NCI-H1436 treated with DMSO at 0.1 percent for 48 hours (cell line): ENCODE measurements at places on chromosomes 2 and 18.

- DNase-seq: no peak
Measured at GRCh38 chr2:157572725-157573124, 55.9 kb downstream of the ACVR1C start.

- DNase-seq: no peak
Measured at GRCh38 chr2:12071318-12071717, 324.9 kb downstream of the LPIN1 start.

DNA sequence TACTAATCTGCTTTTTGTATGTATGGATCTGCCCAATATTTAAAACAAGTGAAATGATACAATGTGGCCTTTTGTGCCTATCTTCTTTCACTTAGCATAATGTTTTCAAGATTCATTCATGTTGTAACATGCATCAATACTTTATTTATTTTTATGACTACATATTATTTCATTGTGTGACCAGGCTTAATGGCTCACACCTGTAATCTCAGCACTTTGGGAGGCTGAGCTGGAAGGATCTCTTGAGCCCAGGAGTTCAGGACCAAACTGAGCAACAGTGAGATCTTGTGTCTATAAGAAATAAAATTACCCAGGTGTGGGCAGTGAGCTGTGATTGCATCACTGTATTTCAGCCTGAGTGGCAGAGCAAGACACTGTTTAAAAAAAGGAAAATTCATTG, 33.2 kb downstream of the SPOPL start:
- no peak for DNase-seq

DNA sequence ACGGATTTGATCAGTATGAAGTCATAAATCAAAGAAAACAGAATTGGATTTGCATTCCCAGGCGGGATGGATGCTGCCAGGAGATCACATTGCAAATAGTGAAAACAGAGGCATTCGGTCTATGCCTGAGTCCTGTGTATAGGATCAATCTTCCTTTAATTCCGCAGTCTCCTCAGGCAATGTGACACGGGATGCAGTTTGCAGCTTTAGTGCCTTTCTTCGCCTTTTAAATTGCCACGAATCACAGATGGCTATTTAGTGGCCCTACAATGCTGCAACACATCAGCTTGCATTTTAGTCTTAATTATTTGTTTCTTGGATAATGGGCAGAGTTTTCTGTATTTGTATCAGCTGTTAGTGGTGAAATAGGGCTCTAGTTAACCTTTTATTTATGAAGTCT, 6.8 kb downstream of the ADCYAP1 start:
- DNase-seq: no peak

DNA sequence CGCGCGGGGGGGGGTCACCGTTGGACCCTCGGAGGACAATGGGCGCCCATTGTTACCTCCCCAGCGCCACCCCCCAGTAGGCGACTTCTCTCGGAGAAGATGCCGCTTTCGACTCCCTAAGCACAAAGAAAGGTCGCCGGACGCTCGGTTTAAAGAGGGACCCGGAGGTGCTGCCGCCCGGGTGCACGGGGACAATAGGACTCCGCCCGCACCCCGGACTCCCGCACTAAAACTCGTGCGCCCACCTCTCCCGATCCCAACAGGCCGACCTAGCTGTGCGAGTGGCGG, 318 bp upstream of the CDC42EP3 start:
- DNase-seq: no peak

- no peak for DNase-seq
Measured at GRCh38 chr2:76019128-76019527, 308.4 kb upstream of the GCFC2 start.

DNA sequence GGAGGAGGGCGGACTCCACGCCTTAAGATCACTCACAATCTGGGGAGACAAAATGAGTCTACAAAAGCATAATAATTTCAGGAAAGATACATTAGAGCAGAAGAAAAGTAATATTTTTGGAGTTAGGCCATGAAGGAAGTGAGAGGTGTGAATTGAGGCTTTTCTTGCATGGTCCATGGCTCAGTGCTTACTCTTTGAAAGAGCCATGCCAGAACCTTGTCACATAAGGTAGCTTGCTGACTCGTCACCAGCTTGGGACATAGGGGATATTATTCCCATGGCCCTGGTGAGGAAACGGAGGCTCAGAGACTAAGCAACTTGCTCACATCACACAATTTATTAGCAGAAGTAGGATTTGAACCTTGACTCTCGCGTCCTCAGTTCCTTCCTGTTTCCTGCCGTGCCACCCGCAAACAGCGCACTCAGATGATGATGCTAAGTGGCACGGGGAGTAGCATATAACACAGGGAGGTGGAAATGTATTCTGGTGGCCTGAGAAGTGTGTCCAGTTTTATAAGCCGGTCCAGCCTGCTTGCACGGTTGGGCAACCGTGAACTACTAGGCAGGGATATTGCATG, 312.2 kb upstream of the EPAS1 start:
- DNase-seq: no peak

DNA sequence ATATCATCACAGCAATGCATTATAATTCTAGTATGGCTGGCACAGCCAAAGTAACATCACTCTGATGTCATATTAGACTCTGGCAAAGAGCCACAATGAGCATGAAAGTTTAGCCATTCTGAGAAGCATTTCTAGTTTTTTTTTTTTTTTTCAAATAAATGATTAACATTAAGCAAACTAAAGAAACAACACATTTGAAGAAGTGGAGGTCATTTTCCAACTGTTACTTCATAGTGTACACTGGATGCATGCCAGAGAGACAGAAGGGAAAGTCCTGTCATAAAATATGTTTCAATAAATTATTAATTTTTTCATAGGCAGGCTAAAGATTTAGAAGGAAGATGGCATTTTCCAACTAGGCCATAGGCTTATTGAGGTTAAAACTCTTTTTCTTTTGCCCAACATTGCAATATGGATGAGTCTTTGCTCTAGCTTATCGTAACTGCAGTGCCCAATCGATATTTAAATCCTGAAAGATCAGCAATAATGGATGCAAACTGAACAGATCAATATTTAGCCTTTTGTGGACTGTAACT, 1630.4 kb upstream of the ACVR2A start:
- no peak for DNase-seq

GRCh38 chr18:73677450-73677849, 470.2 kb downstream of the FBXO15 start:
- no peak for DNase-seq

GRCh38 chr18:4101009-4101408, 354.1 kb downstream of the DLGAP1 start:
- no peak for DNase-seq

DNA sequence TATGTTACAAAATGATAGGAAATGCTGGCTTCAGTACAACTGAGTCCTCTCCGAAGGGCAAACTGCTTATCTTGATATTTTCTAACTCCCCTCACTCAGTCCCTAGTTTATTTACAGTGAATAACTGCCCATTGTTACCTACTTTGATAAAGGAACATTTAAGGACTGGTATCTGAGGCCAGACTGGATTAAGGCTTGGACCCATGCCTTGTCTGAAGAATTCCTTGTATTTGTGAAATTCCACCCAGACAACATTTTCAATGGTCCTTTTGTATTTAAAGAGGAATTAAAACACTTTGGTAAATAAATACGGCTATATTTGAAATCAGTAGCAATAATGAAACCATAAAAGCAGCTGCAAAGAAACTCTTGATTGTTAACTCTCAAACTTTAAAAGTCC, 58.3 kb downstream of the PELI1 start:
- DNase-seq: no peak

- no peak for DNase-seq
Measured at GRCh38 chr2:117856415-117857210, 42.1 kb downstream of the DDX18 start.

DNA sequence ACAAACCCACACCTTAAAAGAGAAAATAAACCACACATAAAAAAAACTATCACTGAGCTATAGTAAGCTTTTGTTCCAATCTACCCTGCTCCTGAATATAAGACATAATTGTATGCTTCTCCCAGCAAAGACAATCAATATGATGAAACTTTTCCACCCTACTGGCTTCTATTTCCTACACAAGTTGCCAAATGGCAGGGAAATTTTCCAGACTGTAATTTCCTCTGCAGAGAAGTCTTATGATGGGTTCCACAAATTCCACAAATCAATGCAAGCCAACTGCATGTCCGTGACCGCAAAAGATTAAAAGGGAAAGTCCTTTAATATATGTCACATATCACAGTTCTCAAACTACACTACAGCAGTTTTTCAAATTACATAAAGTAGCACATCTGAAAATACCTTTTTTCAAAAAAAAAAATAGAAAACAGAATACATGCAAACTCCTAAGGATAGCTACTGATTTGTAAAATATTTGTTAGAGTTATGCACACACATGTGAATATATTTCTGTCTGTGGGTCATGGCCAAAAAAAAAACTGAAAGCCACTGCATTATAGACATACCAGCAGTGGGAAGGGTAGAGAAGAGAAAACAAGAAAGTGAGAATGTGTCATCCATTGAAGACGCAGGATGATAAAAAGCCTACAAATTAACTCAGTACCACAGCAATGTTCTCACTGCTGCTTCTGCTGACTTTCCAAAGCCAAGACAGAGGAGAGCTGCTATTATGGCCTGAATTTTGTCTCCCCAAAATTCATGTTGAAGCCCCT, 61.4 kb downstream of the RPL31 start:
- DNase-seq: no peak

DNA sequence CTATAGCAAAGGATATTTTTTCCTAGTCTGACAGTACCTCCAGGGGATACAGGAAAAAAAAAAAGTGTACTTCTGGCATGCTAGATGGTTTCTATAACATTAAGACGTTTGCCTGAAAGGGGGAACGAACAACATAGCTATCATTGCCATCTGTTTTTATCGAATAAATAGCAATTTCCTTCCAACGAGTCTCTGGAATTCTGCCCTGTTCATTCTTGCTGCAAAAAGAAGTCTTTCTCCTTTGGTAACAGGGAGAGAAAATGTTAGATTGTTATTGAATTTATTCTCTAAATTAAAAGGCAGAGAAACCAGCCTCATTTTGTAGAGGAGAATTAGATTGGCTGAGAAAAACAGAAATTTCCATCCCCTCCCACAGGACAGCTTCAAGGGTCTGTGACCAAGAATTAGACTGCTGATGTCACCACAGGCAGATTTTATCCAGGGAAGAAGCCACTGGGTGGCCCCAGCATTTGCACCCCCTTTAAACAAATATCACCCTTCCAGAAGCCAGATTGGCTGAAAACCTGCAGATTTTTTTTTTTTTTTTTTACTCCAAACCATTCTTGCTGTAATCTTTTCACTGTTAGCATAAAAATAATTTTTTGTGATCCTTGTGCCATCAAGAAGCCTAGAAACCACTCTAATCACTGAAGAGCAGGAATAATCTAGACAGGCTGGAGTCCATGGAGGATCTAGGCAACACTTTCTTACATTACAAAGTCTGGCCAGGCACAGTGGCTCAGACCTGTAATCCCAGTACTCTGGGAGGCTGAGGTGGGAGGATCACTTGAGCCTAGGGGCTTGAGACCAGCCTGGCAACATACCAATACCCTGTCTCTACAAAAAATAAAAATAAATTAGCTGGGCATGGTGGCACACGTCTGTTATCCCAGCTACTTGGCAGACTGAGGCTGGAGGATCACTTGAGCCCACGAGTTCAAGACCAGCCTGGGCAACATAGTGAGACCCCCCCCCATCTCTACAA, 12.0 kb downstream of the WDFY1 start:
- no peak for DNase-seq

DNA sequence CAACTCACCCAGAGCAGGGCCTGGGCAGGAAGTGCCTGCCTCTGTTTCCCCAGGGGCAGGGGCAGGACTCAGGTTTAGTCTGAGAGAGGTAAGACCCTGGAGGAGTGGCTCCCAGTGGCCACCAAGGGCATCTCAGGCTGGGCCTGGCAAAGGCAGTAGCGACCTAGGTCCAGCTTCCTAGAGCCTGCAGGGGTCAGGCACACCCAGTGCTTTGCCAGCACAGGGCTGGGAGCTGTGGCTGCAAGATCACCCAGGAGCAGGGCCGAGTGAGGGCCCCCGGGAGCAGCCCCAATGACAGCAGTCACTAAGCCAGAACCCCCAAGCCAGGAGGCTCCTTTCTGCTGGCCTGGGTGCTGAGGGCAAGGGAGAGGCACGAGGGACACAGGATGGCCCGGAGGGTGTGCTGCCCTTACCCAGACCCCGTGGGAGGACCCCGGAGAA, 8.8 kb upstream of the DUSP2 start:
- no peak for DNase-seq

- DNase-seq: no peak
Measured at GRCh38 chr2:12484536-12485115, 232.1 kb upstream of the TRIB2 start.

GRCh38 chr2:60581433-60582282, 28.2 kb upstream of the BCL11A start:
- no peak for DNase-seq
